ENCODE measurements at places on chromosomes 2 and 18. TPM values are rescaled to one million over a fixed set of nuclear protein-coding genes. Genes with fewer than 3 reads are reported as not detected.

COLEC12 gene
- total RNA-seq: not detected

GRCh38 chr2:9087121-9087681, 83.7 kb upstream of the MBOAT2 start:
- H3K4me1 ChIP-seq: no peaks in the 10 kb centered on the region
- H3K4me3 ChIP-seq: no peak overlapping the region
- no peak overlapping the region for H3K27ac ChIP-seq
- peaks cover 3% of the 10 kb centered on the region for H3K27me3 ChIP-seq
- DNase-seq: no peak
- no peaks in the 10 kb centered on the region for H3K36me3 ChIP-seq

- H3K4me3 ChIP-seq: no peak overlapping the region
- H3K4me1 ChIP-seq: no peaks in the 10 kb centered on the region
- H3K27me3 ChIP-seq: no peaks in the 10 kb centered on the region
Observed at GRCh38 chr2:240725671-240726070, 34.0 kb downstream of the AQP12A start.

- H3K27ac ChIP-seq: no peak overlapping the region
- DNase-seq: no peak
- peaks cover 4% of the 10 kb centered on the region for H3K4me1 ChIP-seq
- H3K4me3 ChIP-seq: no peak overlapping the region
- no peaks in the 10 kb centered on the region for H3K27me3 ChIP-seq
- H3K36me3 ChIP-seq: peaks cover 5% of the 10 kb centered on the region
Observed at GRCh38 chr2:74149570-74150319, 2.0 kb upstream of the BOLA3 start.

DNA sequence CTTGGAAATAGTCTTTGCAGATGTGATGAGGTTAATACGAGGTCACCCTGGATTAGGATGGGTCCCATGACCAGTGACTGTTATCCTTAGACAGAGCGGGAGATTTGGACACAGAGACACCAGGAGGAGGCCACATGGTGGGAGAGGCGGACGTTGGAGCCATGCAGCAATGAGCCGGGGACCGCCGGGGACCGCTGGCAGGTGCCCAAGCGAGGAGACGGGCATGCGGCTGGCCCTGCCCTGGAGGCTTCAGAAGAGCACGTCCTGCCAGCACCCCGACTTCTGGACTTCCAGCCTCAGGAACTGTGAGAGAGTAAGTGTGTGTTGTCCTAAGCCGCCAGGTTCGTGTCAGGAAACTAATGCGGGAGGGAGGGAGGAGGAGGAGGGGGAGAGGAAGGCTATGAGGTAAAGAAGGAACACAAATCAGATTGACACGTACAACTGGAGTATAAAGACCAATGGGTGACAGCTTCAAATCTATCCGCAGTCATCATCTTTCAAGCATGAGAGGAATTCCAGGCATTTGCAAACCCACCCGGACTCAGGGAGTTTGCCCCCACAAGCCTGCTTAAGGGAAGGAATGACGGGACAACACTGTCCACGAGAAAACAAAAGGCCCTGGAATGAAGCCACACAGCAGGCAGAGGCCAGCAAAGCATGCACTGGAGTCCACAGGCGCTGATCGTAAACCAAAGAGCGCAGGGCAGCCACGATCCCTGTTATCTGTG, 11.6 kb upstream of the BOK start:
- H3K27me3 ChIP-seq: peaks cover 24% of the 10 kb centered on the region
- H3K4me3 ChIP-seq: no peak overlapping the region
- H3K36me3 ChIP-seq: no peaks in the 10 kb centered on the region
- H3K4me1 ChIP-seq: no peaks in the 10 kb centered on the region
- DNase-seq: no peak

- no peaks in the 10 kb centered on the region for H3K27me3 ChIP-seq
- H3K4me1 ChIP-seq: peaks cover 42% of the 10 kb centered on the region
- H3K4me3 ChIP-seq: no peak overlapping the region
- DNase-seq: peak; percentile 9
- no peak overlapping the region for H3K27ac ChIP-seq
Observed at GRCh38 chr2:143451642-143452281, 322.5 kb downstream of the ARHGAP15 start.
